HCT116 (cell line): ENCODE measurements at places on chromosomes 2 and 18. TPM values are rescaled to one million over a fixed set of nuclear protein-coding genes. Genes with fewer than 3 reads are reported as not detected.

The LYG1 gene
- 3.8 TPM for total RNA-seq

The UGT1A10 gene
- not detected for total RNA-seq

The STEAP3 gene
- total RNA-seq, result 32.3 TPM

The TSGA10 gene
- 6.6 TPM for total RNA-seq

The PDE6D gene
- total RNA-seq, result 26.6 TPM

The CFC1 gene
- not detected for total RNA-seq

The OSBPL1A gene
- 18.9 TPM for total RNA-seq

The CRYBA2 gene
- total RNA-seq, result not detected

GRCh38 chr18:9482790-9483189 is 7.5 kb downstream of the RALBP1 start:
- no peak overlapping the region for H3K4me3 ChIP-seq
- H3K4me1 ChIP-seq, result no peaks in the 10 kb centered on the region
- H3K27me3 ChIP-seq, result no peaks in the 10 kb centered on the region
- no peak overlapping the region for H3K27ac ChIP-seq

GRCh38 chr2:220226076-220226475 is 598.6 kb downstream of the SLC4A3 start:
- H3K4me1 ChIP-seq, result peaks cover 68% of the 10 kb centered on the region
- H3K4me3 ChIP-seq, result no peak overlapping the region
- peak overlapping the region; percentile 94; the same call in 1 of the 2 replicates for H3K27ac ChIP-seq
- H3K36me3 ChIP-seq, result no peaks in the 10 kb centered on the region
- DNase-seq, result no peak

GRCh38 chr2:40332191-40332826 is 119.6 kb downstream of the SLC8A1 start:
- H3K27ac ChIP-seq, result no peak overlapping the region
- no peak overlapping the region for H3K4me3 ChIP-seq
- no peaks in the 10 kb centered on the region for H3K27me3 ChIP-seq
- H3K36me3 ChIP-seq, result no peaks in the 10 kb centered on the region

- H3K36me3 ChIP-seq, result no peaks in the 10 kb centered on the region
- DNase-seq, result peak; percentile 33
- peak overlapping the region; percentile 56 for H3K27ac ChIP-seq
- H3K27me3 ChIP-seq, result no peaks in the 10 kb centered on the region
These were observed 657 bp upstream of the BIN1 start for GRCh38 chr2:127107622-127107999.

DNA sequence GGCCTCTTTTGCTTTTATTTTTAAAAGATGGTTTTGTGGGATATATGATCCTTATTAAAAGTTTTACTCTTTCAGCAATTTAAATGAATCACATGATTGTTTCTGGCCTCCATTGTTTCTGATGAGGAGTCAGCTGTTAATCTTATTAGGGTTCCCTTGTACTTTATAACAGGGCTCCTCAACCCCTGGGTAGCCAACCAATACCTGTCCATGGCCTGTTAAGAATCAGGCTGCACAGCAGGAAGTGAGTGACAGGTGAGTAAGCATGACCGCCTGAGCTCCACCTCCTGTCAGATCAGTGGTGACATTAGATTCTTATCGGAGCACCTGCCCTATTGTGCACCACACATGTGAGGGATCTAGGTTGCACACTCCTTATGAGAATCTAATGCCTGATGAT is 45.1 kb upstream of the FAM98A start:
- H3K4me1 ChIP-seq, result no peaks in the 10 kb centered on the region
- H3K27ac ChIP-seq, result no peak overlapping the region
- no peaks in the 10 kb centered on the region for H3K36me3 ChIP-seq
- no peak overlapping the region for H3K4me3 ChIP-seq
- no peaks in the 10 kb centered on the region for H3K27me3 ChIP-seq

DNA sequence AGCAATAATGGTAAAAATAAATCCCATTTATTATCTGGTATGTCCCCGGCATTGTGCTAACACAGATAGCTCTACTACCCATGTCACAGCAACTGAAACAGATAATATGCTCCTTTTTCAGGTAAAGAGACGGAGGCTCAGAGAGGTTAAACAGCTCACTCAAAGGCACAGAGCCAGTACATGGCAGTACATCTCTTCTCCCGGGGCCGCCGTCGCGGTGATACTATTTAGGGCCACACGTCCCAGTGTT is 693 bp upstream of the PDK1 start:
- no peak for DNase-seq
- H3K4me3 ChIP-seq, result peak overlapping the region; percentile 66
- H3K27ac ChIP-seq, result peak overlapping the region; percentile 91
- H3K4me1 ChIP-seq, result peaks cover 33% of the 10 kb centered on the region
- no peaks in the 10 kb centered on the region for H3K27me3 ChIP-seq

- no peaks in the 10 kb centered on the region for H3K4me1 ChIP-seq
- no peaks in the 10 kb centered on the region for H3K36me3 ChIP-seq
- H3K4me3 ChIP-seq, result no peak overlapping the region
- no peaks in the 10 kb centered on the region for H3K27me3 ChIP-seq
- no peak for DNase-seq
- no peak overlapping the region for H3K27ac ChIP-seq
These were observed 137.5 kb downstream of the COMMD1 start for GRCh38 chr2:62042944-62043343.

DNA sequence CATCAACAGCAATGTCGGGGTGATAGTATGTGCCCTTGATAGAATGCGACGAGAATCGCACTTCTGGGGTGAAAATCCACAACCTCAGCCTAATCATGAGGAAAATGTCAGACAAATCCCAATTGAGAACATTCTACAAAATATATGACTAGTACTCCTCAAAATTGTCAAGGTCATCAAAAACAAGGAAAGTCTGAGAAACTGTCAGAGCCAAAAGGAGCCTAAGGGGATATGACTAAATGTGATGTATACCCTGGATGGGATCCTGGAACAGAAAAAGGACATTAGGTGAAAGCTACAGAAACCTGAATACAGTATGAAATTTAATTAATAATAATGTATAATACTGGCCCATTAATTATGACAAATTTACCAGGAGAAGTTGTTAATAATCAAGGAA is 7.6 kb upstream of the CACNB4 start:
- DNase-seq, result no peak
- no peak overlapping the region for H3K27ac ChIP-seq
- H3K4me3 ChIP-seq, result no peak overlapping the region
- no peaks in the 10 kb centered on the region for H3K36me3 ChIP-seq
- peaks cover 8% of the 10 kb centered on the region for H3K4me1 ChIP-seq
- H3K27me3 ChIP-seq, result no peaks in the 10 kb centered on the region

- H3K27ac ChIP-seq, result no peak overlapping the region; the same call in 1 of the 2 replicates
- H3K4me1 ChIP-seq, result peaks cover 31% of the 10 kb centered on the region
- H3K36me3 ChIP-seq, result no peaks in the 10 kb centered on the region
- peak overlapping the region; percentile 27 for H3K4me3 ChIP-seq
- peaks cover 8% of the 10 kb centered on the region; the same call in 1 of the 2 replicates for H3K27me3 ChIP-seq
These were observed 3.5 kb downstream of the CDK5R2 start for GRCh38 chr2:218962859-218963492.

- H3K36me3 ChIP-seq, result no peaks in the 10 kb centered on the region
- no peak for DNase-seq
- no peak overlapping the region for H3K27ac ChIP-seq
- H3K4me3 ChIP-seq, result no peak overlapping the region
These were observed 200.6 kb downstream of the NAPG start for GRCh38 chr18:10726198-10727068.

DNA sequence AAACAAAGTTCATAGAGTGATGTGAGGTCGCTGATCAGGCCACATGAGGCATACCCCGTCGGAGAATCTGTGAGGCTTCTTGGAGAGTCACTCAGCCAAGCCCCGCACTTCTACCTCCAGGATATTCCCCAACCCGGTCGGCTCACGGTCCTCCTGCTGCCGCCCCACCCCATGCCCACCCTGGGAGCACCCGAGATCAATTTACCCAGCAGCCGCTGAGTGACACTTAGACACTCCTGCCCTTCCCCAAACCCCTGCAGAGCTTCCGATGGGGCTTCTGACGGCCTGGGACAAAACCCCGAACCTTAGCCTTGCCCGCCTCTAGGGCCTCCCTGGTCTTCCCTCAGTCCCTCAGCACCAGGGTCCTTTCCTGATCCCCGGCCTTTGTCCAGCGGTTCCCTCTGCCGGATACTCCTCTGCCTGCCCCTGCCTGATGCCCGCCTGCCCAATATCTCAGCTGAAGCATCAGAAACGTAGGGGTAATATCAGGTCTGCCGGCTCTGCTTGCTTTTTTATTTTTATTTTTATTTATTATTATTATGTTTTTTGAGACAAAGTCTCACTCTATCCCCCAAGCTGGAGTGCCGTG is 18.9 kb upstream of the OTOS start:
- no peak overlapping the region for H3K4me3 ChIP-seq
- H3K27me3 ChIP-seq, result no peaks in the 10 kb centered on the region
- no peak for DNase-seq
- H3K27ac ChIP-seq, result no peak overlapping the region
- no peaks in the 10 kb centered on the region for H3K4me1 ChIP-seq
